Astrocyte (in vitro differentiated cells and primary cell): ENCODE measurements at places on chromosomes 3 and 15. TPM values are rescaled to one million over a fixed set of nuclear protein-coding genes. Genes with fewer than 3 reads are reported as not detected.

PLA2G4D gene
- not detected in 2 replicates for total RNA-seq

PRR20G gene
- not detected in 2 replicates for total RNA-seq

RAB8B gene
- 45.7 and 49.3 TPM in 2 replicates for total RNA-seq

STX19 gene
- not detected in 2 replicates for total RNA-seq

MUC4 gene
- total RNA-seq: 0.02 and 0.05 TPM in 2 replicates

GOLGA6D gene
- total RNA-seq: not detected in 2 replicates

THBS1 gene
- total RNA-seq: 720 and 820 TPM in 2 replicates

NUP210 gene
- 0.36 and 1.2 TPM in 2 replicates for total RNA-seq

A4GNT gene
- not detected in 2 replicates for total RNA-seq

ZNF80 gene
- not detected in 2 replicates for total RNA-seq

SSUH2 gene
- not detected in 2 replicates for total RNA-seq

ZNF860 gene
- total RNA-seq: 2.7 and 3.7 TPM in 2 replicates

GNAI2 gene
- total RNA-seq: 380 and 381 TPM in 2 replicates

TRIM71 gene
- 10.9 and 17.2 TPM in 2 replicates for total RNA-seq

DNA sequence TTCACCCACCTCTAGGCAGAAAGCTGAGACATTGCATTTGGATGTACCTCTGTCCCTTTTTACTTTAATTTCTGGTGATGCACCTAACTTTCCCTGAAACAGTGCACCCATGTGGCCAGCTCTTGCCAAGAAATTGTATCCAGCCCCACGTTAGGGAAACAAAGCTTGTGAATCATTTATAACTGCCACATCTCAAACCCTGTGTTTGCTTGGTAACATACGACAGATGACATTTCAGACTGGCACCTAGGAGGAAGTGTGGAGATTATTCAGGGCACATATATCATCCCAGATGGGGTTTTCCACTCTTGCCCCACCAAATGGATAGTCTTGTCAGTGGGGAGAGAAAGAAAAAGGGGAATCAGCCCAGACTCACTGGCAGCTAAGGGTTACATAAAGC is 2.1 kb downstream of the CYB561D2 start:
- no peak for DNase-seq

DNA sequence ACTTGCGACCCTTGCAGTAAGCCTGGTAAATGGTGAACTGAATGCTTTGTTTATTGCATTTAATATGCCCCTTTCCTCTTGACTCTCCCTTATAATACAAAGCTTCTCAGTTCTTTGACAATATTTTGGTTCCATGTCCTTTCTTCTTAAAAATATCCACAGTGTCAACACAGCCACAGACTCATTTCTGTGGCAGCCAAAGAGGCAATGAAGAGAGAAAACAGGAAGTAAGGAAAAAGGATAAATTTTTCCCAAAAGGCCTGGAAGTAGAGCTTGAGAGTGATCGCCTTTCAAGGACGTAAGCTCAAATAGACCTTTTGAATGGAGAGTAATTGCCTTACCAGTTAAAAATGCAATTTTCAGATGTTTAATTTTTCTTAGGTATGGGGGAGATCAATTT is 59.4 kb downstream of the PEX5L start:
- no peak for DNase-seq

- no peak for DNase-seq
Measured at GRCh38 chr3:138219255-138219654, 32.2 kb downstream of the ARMC8 start.

GRCh38 chr3:47692158-47692557 is 89.5 kb downstream of the SMARCC1 start:
- no peak for DNase-seq

GRCh38 chr3:142019794-142020320 is 129.5 kb downstream of the TFDP2 start:
- DNase-seq: peak; percentile 22

- DNase-seq: peak; percentile 44
Measured at GRCh38 chr3:8460050-8460708, 41.4 kb upstream of the LMCD1 start.

GRCh38 chr3:175980486-175981090 is 1121.5 kb downstream of the NAALADL2 start:
- DNase-seq: peak; percentile 14

GRCh38 chr3:151841801-151842200 is 27.9 kb downstream of the AADAC start:
- DNase-seq: peak; percentile 44

- DNase-seq: no peak
Measured at GRCh38 chr3:103949693-103950092, 1417.0 kb upstream of the ALCAM start.

DNA sequence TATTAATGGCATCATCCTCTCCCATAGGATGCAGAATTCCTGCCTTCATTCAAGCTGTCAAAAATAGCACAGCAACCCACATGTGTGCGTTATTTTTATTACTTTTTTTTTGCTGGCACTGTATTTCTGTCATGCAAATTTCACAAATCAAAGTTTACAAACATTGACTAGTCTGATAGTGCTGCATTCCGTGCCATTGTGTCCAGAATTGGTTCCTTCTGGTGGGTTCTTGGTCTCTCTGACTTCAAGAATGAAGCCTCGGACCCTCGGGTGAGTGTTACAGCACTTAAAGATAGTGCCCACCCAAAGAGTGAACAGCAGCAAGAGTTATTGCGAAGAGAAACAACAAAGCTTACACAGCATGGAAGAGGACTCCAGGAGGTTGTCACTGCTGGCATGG is 490.2 kb downstream of the GABRG3 start:
- DNase-seq: no peak

- DNase-seq: peak; percentile 91
Measured at GRCh38 chr3:42061713-42062380, 29.3 kb upstream of the TRAK1 start.

DNA sequence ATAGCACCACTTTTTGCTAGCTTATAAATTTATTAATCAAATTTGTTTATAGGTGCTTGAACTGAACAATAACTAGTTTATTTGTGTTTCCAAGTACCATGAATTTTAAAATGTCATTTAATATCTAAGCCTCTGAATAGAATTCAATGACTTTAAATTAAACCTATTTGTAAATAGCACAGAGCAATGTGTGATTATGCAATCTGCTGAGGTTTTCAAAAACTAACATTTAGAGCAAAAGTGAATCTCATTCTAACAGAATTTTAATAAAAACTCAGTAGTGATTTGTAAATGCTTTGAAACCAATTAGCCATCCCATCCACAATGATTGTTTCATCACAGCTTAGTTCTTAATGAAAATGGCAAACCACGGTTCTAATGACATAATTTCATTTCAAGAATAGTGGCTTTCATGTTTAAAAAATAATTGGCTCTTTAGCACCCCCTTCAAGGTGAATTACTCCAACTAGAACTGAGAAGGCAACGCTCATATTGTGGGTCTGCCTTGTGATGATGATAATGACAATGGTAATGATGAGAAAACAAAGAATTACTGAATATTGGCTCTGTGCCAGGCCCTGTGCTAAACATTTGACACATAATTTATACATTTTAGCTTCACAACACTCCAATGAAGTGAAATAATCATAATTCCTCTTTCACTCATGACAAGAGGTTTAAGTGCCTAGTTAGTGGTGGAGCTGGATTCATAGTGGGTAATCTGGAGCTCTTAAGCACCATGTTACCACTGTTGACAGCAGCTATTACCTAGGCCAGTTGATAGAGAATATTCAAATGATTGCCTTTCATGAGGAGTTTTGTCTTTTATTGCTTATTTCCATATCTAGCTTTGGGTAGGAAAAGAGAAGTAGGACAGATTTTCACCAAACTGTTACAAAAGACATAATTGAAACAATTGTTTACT is 145.7 kb downstream of the RBMS3 start:
- no peak for DNase-seq

GRCh38 chr3:128195802-128196201 is 42.5 kb downstream of the EEFSEC start:
- DNase-seq: no peak

- no peak for DNase-seq
Measured at GRCh38 chr3:147195887-147196286, 210.5 kb downstream of the ZIC4 start.

DNA sequence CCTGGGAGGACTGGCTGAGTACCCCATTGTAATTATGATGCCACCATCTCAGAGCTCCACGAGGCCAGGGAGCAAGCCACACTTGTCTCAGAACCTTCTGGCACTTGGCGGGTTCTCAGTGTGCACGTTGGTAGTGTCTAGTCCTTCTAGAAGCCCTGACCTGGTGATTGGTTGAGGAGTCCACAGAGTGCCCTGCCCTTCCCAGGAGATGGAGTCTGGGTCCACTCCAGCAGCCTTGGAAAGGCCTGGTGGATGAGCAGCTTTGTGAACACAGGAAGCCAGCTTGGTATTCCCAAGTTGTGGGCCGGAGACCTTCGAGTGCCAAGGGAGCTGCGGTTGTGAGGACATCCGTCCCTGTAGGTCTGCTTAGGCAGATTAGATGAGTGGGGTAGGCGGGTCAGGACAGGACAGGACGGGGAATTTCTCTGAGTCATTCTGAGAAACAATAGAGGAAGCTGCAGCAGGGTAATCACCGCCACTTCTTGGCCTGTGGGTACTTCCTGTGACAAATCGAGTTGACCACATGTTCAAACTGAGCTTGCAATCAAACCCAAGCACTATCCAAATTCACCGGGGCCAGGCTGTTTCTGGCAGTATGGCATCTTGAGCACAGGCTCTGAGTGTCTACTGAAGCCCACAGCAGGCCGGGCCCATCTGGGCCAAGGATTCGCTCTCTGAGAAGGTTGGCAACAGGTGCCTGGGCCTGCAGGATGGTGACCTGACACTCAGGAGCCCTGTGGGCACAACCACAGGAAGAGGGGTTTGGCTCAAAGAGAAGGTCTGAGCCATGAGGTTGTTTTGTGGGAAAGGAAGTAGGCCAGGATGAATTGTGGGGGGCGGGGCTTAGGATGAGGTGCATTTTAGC is 71.5 kb upstream of the PLXNA1 start:
- peak; percentile 97 for DNase-seq

GRCh38 chr15:75578173-75578947 is 755 bp downstream of the PTPN9 start:
- no peak for DNase-seq

DNA sequence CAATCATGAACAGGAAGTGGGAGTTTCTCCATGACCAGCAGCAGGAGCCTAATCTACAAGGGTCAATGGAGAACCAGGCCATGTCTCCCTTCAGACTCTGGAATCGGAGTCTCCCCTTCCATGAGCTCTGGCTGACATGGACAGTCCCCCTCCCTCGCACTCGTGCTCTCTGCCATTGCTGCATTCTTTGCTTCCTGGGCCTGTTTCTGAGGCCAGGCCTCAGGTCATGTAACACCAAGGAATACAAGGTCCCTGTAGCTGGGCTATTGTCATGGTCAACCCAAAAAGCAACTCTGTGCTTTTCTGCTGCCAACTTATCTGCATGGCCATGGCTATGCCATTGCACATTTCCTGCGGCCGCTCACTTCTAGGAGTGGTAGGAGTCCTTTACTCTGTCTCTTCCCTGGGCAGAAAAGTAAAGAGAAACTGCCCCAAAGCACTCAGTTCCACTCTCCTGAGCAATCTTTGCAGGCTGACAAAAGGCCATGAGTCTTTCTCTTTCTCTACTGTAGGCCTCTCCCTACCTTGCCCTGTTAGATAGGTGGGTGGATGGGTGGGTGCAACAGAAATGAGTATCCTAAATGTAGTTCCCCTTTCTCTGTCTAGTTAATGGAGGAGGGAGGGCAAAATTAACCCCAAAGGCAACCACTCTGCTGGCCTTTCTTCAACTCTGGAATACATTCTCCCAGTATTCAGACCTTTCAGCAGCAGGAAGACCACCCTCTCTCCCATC is 40.8 kb upstream of the PROK2 start:
- no peak for DNase-seq

- DNase-seq: peak; percentile 15
Measured at GRCh38 chr15:31145271-31145911, 43.9 kb upstream of the TRPM1 start.

GRCh38 chr3:137970914-137971831 is 38.8 kb upstream of the CLDN18 start:
- DNase-seq: peak; percentile 26

- DNase-seq: no peak
Measured at GRCh38 chr3:149122721-149123578, 6.5 kb upstream of the HPS3 start.

DNA sequence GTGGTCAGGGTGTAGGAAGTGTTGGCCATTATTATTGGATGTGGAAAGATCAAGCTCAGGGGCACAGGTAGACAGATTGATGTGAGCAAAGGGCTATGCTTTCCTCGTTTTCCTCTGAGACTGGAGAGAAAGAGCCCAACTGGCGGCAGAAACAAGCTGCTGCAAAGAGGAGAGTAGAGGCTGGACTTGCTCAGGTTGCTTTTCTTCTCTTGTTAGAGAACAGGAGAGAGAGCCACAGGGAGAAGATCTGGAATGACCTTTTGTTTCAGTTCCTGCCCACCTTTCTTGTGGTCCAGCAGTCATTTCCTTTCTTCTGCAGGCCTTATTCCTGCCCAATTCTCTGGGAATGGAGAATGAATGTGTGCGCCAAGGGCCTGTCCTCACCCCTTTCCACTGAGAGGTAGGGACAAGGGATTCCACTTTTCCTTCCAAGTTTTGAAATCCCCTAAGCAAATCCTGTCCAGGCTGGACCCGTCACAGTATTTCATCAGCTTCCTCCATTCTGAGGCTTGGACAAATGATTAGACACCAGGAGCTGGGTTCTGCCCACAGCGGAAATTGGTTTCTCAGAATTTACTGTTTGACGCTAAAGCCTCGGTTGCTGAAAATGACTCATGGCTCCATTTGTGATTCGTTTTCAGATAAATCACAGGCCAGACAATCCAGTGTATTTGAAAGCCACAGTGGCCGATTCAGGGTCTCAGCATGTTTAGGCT is 16.1 kb downstream of the ZNF80 start:
- DNase-seq: peak; percentile 56

DNA sequence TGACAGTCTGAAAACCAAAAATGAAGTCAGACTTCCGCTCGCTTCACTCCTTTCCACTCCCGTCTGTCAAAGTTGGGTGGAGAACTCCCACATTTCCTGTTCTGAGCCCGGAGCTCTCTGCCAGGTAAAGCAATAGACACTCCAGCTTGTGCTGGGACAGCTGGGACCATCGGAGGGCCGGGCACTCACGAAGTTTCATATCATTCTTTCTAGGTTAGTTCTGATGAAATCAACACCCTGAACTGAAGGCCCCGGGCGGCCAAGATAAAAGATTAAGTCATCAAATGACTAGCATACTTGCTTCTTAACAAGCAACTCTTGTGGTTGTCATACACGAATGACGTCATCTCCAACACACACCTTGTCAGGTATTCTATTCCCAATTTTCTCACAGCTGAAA is 42.1 kb downstream of the MAGI1 start:
- DNase-seq: peak; percentile 59

GRCh38 chr3:100087198-100087597 is 27.1 kb downstream of the FILIP1L start:
- peak; percentile 88 for DNase-seq

GRCh38 chr15:80823120-80823519 is 44.0 kb downstream of the CEMIP start:
- DNase-seq: no peak
